Uterus (tissue), 4 donors: ENCODE measurements at places on chromosomes 3 and 15. TPM values are rescaled to one million over a fixed set of nuclear protein-coding genes. Genes with fewer than 3 reads are reported as not detected.

SLCO2A1 gene
- 130 TPM for total RNA-seq

LSAMP gene
- 2.5 TPM for total RNA-seq

HIGD2B gene
- not detected for total RNA-seq

TIGIT gene
- total RNA-seq: 0.28 TPM

MYLK gene
- total RNA-seq: 420 TPM

NMNAT3 gene
- 17.2 TPM for total RNA-seq

GRCh38 chr15:53037904-53038654 is 247.9 kb upstream of the ONECUT1 start:
- no peak for DNase-seq

- DNase-seq: no peak
These were observed 14.9 kb downstream of the PLA2G4D start for GRCh38 chr15:42079401-42079908.

DNA sequence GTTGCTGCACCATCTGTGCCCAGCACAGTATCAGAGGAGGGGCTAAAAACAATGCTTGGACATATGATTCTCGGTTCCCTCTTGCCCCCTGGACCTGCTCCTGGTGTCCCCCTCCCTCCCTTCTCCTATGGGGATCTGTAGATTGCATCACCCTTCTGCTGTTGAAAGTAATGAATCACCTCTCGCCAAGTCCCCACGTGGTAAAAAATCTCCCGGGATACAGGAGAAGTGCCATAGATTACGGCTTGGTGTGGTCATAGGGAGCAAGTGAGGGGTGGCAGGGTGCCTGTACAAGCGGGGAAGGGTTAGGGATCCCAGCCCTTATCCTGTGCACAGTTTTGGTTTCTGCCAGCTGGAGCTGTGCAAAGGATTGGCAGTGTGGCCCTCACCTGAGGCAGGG is 37.7 kb downstream of the AMOTL2 start:
- no peak for DNase-seq

GRCh38 chr3:8732413-8732812 is 1.2 kb upstream of the CAV3 start:
- no peak for DNase-seq
